Aorta (tissue), 5 donors: ENCODE measurements at places on chromosomes 11 and 22. TPM values are rescaled to one million over a fixed set of nuclear protein-coding genes. Genes with fewer than 3 reads are reported as not detected.

LSP1 gene
- total RNA-seq = 128 TPM

TSPAN32 gene
- total RNA-seq = 0.84 TPM

RIMBP3C gene
- 0.32 TPM for total RNA-seq

LRRC4C gene
- total RNA-seq = 0.91 TPM

OR51I1 gene
- 0.42 TPM for total RNA-seq

MRGPRX3 gene
- not detected for total RNA-seq

DENND6B gene
- 2.3 TPM for total RNA-seq

FGF4 gene
- not detected for total RNA-seq

CYTH4 gene
- 68.7 TPM for total RNA-seq

APLNR gene
- total RNA-seq = 17.8 TPM

GRIA4 gene
- 3.7 TPM for total RNA-seq

AIP gene
- 61.2 TPM for total RNA-seq
